H1 (cell line): ENCODE measurements at places on chromosomes 12 and 14.

GRCh38 chr12:111557271-111558106 is 41.6 kb downstream of the ATXN2 start:
- DNase-seq = no peak

DNA sequence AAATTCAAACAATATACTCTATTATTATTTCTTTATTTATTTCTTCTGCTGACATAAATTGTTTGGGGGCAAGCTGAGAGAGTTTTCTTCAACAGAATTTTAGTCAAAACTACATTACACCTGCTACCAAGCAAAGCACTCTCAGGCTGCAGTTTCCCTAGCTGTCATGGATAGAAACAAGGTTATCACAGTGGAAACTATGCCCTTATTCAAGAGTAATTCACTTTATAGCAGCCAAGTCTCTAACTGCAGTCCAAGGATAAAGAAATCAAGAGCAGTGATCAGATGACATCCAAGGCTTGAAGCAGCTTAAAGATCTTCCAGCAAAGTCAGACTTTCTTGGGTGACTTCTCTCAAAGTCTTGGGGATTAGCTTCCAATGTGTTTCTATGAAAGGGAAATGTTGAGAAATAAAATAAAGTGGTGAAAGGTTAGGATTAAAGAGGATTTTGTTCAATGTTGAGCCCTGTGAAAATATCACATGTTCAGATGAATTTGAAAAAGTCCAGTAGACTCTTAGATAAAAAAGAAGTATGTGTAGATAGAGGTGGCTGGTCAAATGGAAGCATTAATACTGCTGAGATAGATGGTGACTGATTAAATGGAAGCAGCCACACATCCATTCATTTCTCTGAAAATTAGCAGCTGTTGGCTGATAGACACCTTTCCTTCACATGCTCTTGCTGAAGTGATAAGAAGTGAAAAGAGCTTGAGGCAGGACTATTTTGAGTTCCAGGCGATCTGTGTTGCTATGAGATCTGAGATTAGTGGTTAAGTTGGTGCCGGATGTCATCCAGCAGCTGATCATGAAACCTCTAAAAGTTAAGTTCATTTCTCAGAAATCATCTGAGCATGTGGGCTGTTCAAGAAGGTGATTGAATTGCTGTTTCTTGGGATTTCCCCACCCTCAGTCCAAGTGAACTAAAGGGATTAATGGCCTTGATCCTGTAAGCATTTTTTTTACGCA is 257.8 kb upstream of the BTG1 start:
- DNase-seq = no peak

GRCh38 chr12:116278279-116278626 is 760 bp upstream of the MED13L start:
- no peak for DNase-seq

- DNase-seq = no peak
These were observed 357.9 kb downstream of the BCL11B start for GRCh38 chr14:98913967-98914650.

- no peak for DNase-seq
These were observed 19.8 kb upstream of the KCNH3 start for GRCh38 chr12:49518914-49519573.

DNA sequence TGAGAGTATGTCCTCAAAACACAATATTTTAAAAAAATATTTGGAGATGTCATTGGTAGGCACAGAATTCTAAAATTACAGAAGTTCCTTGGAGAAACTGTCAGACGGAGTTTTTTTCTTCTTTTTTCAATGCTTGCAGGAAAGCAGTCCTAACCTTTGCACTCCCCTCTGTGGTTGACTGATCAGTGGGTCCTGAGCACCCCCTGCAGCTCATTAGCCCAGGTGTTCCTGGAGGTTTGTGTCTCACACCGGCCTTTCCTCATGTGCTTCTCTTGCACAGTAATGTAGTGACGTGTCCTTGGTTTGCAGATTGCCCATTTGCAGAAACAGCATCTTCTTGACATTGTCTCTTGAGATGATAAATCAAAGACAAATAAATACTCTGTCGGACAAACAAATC is 513.0 kb downstream of the TMEM121 start:
- DNase-seq = no peak

DNA sequence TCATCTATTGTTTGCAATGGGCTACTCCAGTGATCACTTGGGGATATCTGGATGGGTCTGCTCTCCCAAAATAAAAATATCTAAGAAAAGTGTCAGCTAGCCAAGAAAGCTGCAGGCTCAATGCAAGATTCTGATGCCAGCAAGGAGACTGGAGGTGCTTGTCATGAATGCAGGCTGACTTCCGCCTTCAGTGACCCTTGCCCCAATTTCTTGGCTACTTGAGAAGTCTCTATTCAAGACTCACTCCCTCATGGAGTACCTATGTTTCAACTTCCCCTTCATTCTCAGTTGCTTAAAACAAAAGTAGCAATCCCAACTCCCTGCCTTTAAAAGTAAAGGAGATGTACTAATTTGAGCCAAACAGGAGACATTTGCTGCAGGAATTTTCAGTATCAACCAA is 123.9 kb downstream of the GPR65 start:
- DNase-seq = no peak

- DNase-seq = peak; percentile 8
These were observed 80.4 kb upstream of the SINHCAF start for GRCh38 chr12:31406345-31406744.

- no peak for DNase-seq
These were observed 16.6 kb downstream of the ZFYVE21 start for GRCh38 chr14:103731916-103732867.

DNA sequence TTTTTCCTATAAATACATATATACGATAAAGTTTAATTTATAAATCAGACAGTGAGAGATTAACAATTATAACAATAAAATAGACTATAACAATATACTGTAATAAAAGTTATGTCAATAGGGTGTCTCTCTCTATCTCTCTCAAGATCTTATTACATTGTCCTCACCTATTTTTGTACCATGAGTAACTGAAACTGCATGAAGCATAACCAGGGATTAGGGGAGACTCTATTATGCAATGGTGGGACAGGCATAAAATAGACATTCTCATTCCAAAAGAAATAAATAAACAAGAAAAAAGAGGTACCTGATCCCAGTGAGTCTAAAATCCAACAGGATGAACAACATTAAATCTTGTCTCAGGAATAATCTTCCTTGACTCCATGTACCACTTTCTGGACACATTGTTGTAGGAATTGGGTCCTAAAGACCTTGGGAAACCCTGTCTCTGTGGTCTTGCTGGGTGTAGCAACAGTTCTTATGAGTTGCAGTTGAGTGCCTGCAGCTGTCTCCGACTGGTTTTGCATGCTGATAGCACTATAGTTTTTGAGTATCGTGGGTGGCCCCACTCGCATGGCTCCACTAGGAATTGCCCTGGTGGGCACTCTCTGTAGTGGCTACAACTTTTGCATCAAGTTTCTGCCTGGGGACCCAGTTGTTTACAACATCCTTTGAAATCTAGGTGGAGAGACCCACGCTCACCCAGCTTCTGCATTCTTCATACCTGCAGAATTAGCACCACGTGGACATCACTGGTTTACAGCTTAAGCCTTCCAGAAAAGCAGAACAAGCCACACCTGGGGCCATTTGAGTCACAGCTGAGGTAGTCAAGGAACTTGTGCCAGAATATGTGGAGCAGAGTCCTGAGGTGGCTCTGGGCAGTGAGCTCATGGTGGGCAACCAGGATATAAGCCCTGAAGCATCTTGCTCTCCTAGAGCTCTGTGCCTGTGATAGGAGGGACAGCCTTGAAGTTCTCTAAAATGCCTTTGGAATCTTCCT is 204.7 kb downstream of the KITLG start:
- no peak for DNase-seq

- DNase-seq = no peak
These were observed 49.1 kb downstream of the CCDC85C start for GRCh38 chr14:99554757-99555531.

GRCh38 chr12:66152732-66153131 is 17.1 kb downstream of the TMBIM4 start:
- no peak for DNase-seq
